ENCODE measurements at places on chromosomes 12 and 14.

- DNase-seq = no peak
These were observed 74.0 kb downstream of the PLEKHG3 start for GRCh38 chr14:64778104-64778754.

DNA sequence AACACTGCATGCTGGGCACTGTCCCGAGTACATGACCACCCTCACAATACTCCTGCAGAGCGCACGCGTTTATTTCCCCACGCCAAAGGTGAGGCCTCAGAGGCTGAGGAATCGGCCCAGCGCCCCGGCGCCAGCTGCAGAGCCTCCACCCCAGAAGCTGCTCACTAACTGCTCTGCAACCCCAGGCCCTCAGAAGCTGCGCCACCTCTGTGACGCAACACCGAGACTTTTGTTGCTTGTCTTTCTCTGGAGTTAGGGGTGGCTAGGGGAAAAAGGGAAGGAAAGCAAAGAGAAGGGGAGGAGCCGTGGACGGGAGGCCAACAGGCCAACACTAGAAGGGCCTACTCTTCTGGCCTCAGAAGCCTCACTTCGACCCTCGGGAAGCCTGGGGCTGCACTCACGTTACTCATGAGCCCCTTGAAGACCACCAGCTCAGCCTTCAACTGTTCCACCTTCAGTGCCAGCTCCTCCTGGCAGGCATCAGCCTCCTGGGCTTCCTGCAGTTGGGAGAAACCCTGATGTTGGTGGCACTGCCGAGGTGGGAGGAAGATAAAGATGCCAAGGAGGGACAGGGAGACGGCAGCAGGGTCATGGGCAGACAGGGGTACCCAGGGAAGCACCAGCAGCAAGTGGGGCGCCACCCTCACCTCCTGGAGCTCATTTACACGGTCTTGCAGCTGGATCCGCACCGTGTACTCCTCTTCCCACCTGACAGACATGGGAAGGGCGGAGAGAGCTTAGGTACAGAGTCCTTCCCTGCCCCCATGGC, 5.4 kb downstream of the IFFO1 start:
- DNase-seq = no peak

GRCh38 chr12:47268501-47269454, 189.0 kb upstream of the AMIGO2 start:
- no peak for DNase-seq

GRCh38 chr12:32357601-32358249, 41.6 kb upstream of the FGD4 start:
- no peak for DNase-seq

GRCh38 chr12:114913871-114914801, 230.2 kb upstream of the TBX3 start:
- no peak for DNase-seq

DNA sequence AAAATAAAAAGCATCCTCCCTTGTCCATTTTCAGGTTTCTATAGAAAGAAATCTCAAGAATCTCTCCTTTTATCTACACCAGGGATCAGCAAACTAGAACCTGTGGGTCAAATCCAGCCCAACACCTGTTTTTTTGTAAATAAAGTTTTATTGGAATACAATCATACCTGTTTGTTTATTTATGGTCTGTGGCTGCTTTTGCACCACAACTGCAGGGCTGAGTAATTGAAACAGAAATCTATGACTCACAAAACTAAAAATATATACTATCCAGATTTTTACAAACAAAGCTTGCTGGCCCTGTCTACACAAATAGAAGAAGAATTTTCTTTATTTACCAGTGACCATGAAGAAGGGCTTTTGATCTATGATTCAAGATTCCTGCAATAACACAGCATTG, 95.1 kb upstream of the COCH start:
- no peak for DNase-seq

- DNase-seq = no peak
These were observed 12.3 kb upstream of the PARP11 start for GRCh38 chr12:3885277-3886094.

DNA sequence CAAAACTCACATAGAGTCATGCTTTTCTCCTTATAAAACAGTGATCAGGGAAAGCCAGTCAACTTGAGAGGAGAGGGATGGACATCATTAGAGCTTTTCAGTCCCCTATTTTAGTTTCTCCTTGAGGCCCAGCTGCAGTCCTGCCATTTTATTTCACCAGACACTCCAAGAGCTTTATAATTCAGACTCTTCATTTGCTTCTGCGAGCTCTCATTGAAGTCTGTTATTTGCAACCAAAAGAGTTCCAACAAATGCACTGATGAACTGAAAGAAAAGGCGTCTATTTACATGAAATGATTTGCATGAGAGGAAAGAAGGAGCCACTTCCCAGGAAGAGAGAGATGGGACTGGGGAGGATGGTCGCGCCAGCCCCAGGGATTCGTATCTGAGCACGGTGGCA, 86.8 kb downstream of the NDUFA12 start:
- DNase-seq = no peak

GRCh38 chr14:31380106-31380505, 40.2 kb downstream of the HEATR5A start:
- DNase-seq = no peak

- no peak for DNase-seq
These were observed 197.1 kb downstream of the MED13L start for GRCh38 chr12:116080415-116080814.

DNA sequence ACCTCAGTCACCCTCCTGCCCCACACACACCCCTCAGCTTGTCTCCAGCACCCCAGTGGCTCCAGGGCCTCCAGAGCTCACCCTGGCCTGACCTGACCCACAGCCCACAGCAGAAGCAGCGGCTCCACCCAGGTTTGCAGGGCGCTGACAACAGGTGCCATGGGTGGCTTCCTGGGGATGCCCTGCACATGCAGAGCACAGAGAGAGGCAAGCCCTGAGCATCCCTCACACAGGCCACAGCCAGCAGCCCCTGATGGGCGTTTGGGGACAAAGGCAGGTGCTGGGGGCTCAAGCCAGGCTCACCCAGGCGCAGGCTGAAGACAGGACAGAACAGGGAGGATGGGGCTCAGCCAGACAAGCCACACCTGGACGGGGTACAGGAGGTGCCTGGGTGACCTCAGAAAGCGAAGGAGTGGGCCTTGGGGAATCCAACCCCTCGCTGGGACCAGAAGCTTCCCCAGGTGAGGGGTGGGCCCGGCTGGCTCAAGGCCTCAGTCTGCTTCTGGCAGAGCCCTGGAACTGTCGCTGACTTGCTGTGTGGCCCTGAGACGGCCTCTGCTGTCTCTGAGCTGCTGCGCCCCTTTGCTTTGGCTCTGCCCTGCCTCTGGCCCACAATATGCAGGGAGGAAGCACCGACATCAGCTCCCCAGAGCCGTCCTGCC, 10.6 kb downstream of the ARL6IP4 start:
- no peak for DNase-seq

GRCh38 chr12:99920353-99920960, 64.3 kb downstream of the ANKS1B start:
- no peak for DNase-seq

- no peak for DNase-seq
These were observed 27.1 kb downstream of the DAD1 start for GRCh38 chr14:22561661-22562579.

- no peak for DNase-seq
These were observed 42.2 kb downstream of the SLC17A8 start for GRCh38 chr12:100399095-100399494.

- no peak for DNase-seq
These were observed 46.7 kb downstream of the YEATS4 start for GRCh38 chr12:69406217-69406616.

- no peak for DNase-seq
These were observed 764 bp upstream of the SPTB start for GRCh38 chr14:64880221-64881121.

- DNase-seq = no peak
These were observed 8.4 kb downstream of the KRT3 start for GRCh38 chr12:52787324-52788191.

DNA sequence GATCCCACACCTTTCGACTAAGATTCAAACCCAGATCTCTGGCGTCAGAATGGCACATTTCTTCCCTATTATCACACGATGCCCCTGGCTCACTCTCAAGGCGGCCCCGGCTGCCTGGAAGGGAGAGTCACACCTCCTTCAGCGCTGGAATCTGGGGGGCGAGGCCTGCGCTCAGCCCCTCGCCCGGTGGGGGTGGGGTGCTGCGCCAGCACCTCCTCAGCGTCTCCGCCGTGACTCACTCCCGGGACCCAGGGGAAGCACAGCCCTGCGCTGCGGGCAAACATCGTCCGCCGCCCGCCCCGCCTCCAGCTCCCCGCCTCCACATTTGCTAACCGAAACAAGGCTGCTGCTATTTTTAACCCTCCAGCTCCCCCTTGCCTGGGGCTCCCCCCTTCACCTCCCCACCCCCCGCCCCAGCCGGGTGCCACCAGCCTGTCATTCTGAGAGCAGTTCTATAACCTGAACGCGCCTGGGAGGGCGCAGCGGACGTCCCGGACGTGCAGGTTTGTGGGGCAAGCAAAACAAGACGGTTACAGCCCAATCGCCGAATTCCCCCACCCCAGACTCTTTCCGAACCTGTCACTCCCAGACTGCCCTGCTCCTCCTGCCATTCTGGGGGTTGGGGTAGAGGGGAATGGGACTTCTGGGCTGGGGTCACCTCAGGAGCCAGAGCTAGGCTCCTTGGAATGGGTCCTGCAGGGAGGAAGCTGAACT, 6.7 kb downstream of the HDAC7 start:
- no peak for DNase-seq

- no peak for DNase-seq
These were observed 6.5 kb downstream of the KCNK10 start for GRCh38 chr14:88316521-88316920.

DNA sequence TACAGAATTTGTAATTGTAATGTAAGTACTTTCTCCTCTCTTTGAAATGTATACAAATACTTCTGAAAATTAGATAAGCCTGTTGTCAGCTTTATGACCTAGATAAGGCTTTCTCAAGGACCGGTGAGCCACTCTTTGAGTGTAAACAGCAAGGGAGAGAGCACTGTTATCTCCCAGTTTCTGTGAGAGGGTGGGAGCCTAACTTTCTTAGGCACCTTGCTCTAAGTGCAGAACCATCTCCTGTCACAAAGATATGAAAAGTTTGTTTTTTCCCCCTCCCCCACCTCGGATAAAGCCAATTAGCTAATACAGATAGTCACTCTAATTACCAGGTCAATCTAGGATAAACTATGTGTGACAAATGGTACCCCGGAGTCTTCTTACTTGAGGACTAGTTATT, 35.8 kb downstream of the CAPS2 start:
- DNase-seq = no peak

GRCh38 chr14:40417777-40418401, 985.7 kb upstream of the FBXO33 start:
- DNase-seq = no peak

DNA sequence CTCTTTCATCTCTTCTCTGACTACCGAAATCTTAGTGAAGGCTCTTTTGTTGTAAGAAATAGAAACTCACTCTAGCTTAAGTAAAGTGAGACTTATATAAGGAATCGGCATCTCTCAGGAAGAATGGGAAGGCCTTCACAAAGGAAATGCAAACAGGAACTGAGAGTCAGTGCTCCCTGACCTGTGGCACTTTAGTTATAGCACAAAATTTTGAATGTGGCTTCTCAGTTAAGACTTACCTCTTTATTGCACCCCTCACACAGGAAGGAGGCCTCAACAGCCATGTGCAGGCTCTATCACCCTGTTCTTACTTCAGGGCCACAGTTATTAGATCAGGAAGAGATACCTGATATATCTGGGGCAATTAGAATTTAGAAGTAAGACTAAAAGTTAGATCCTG, 224.7 kb upstream of the EGLN3 start:
- DNase-seq = no peak

- DNase-seq = no peak
These were observed 7.9 kb downstream of the NRIP2 start for GRCh38 chr12:2826721-2827515.

DNA sequence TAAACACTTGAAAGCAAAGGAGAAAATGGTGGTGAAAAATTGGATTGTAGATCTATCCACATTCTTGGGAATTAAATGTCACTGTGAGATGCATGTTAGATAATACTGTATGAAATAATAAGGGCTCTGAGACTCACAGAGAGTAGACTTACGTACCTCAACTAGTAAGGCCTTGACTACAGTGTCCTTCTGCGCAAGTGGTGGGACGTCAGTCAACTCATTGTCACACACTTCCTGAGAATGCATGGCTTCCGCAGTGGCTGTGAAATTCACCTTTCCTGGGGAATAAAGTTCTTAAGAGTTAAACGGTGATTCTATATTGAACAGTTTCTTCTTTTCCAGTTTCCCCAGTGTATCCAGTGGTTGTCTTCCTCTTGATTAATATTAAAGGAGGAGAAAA, 32.6 kb upstream of the PZP start:
- no peak for DNase-seq

GRCh38 chr14:33016613-33017012, 77.9 kb downstream of the NPAS3 start:
- no peak for DNase-seq

GRCh38 chr12:46473634-46474329, 101.2 kb upstream of the SLC38A2 start:
- peak; percentile 15 for DNase-seq

DNA sequence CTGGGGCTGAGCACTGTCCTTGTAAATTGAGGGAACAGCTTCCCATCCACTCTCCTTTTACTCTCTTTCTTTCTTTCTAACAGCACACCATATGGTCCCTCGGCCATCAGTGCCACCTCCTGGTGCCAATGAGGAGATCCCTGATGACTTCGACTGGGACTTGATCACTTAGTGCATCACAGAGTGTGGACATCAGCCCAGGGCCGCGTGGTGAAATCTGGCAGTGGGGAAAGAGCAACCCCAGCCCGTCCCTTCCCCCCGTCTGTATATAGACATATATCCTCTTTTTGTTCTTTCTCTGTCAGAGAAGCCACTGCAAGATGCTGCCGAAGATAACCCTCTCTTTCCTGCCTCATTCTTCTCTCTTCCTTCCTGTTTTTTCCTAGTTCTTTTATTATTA, 13.5 kb downstream of the C3AR1 start:
- DNase-seq = no peak

DNA sequence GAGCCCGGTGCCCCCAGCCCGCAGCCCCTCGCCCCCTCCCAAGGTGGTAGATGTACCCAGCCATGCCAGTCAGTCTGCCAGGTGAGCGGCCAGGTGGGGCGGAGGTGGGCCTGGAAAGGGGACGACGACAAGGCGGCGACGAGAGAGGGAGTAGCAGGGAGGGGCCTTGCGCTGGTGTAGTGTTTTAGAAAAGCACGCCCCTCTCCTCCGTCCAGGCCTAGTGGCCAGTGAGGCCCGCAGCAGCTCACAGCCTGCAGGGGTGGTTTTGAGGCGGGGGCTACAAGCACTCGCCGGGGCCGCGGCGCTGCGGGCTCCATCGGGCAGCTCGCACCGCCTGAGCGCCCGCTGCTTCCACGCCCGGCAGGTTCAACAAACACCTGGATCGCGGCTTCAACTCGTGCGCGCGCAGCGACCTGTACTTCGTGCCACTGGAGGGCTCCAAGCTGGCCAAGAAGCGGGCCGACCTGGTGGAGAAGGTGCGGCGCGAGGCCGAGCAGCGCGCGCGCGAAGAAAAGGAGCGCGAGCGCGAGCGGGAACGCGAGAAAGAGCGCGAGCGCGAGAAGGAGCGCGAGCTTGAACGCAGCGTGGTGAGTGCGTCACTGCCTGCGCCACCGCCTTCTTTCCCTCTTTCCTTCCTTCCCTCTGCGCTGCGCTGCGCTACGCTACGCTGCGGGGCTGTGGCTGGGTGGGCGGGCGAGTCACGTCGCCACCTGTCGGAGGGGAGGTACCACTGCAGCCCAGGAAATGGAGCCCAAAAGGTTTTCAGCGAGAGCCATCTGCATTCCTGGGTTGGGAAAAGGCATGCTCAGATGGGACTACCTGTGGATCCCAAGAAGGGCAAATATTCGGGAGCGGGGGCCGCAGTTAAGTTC, 5.9 kb upstream of the RNU7-1 start:
- peak; percentile 76 for DNase-seq

GRCh38 chr14:23608454-23608853, 27.7 kb upstream of the DHRS2 start:
- no peak for DNase-seq

Measured in NCI-H2081 treated with DMSO at 0.1 percent for 48 hours (cell line).